ENCODE measurements at places on chromosomes 7 and 10.

GRCh38 chr7:132865366-132866143 lies 216.3 kb downstream of the CHCHD3 start:
- DNase-seq = no peak

DNA sequence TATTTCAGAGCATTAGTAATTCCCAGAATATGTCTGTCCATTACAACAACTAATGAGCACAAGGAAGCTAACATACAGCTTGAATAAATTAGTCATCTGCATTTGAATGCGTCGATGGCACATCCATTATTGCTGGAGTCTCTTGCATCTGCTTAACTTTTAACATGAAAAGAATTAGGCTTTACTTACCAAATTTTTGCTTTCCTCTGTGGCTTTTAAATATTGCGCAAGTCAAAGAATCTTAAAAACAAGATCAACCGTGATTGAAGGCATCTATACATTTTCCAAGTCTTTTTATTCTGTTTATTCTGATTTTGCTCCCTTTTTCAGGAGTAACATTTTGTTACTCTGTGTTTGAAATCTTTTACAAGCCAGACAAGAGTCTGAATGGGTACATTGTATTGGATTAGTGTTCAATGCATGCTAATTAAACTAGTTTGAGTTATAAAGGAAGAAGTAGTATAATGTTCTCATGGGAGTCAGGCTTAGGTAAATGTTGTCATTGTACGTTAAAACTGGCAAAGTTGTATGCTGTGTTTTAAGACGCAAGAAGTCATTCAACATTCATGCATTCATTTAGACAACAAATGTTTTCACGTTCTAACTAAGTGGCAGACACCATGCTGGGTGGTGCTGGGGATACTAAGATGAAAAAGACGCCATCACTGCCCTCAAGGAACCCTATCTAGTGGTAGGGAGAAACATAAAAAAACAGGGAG lies 4.0 kb upstream of the CACNB2 start:
- no peak for DNase-seq

DNA sequence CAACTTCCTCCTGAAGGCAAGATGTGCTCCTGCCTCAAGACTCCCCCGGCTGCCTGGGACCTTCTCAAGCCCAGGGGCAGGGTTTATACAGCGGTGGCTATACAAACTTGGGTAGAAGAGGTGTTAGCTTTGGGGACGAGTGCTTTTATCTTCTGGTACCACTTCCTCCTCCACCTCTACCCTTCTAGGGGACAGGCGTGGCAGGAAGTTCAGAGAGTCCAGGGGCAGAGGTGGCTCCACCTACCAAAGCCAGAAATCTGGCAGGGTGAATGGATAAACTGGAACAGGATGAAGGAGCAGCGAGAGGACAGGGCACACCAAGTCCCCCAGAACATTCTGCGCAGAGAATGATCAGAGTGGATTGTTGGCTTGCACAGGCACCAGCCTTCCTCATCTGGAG lies 24.0 kb upstream of the TM9SF3 start:
- DNase-seq = no peak

DNA sequence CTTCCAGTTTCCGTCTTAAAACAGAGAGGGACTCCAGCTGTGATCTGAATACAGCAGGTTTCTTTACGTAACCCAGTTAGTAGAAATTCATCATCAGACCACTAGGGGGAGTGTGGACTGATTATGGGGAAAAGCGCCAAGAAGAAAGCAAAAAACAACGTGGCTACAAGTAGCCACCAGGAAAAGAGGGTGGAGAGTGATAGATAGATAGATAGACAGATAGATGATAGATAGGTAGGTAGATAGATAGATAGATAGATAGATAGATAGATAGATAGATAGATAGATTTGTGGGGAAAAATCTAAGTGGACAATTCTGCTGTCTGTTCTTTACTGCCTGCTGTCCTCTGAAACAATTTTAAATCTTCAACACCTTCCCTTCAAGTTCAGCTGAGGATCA lies 12.7 kb upstream of the AKR1B10 start:
- DNase-seq = no peak

DNA sequence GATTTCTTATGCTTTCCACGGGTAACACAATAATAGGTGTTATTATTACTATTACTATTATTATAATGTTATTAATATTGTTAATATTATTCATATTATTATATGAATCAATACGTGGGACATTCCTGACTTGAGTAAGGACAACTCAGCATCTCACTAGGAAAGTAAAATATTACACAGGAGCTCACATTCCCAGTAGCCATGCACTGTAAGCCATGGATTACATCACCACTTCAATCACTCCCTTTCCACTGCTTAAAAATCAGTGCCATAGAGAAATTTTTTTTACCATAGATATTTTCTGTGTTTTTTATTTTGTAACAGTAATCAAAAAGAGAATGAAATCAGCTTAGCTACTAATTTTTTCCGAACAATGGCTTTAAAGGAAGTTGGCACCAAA lies 68.5 kb upstream of the DGKI start:
- no peak for DNase-seq

DNA sequence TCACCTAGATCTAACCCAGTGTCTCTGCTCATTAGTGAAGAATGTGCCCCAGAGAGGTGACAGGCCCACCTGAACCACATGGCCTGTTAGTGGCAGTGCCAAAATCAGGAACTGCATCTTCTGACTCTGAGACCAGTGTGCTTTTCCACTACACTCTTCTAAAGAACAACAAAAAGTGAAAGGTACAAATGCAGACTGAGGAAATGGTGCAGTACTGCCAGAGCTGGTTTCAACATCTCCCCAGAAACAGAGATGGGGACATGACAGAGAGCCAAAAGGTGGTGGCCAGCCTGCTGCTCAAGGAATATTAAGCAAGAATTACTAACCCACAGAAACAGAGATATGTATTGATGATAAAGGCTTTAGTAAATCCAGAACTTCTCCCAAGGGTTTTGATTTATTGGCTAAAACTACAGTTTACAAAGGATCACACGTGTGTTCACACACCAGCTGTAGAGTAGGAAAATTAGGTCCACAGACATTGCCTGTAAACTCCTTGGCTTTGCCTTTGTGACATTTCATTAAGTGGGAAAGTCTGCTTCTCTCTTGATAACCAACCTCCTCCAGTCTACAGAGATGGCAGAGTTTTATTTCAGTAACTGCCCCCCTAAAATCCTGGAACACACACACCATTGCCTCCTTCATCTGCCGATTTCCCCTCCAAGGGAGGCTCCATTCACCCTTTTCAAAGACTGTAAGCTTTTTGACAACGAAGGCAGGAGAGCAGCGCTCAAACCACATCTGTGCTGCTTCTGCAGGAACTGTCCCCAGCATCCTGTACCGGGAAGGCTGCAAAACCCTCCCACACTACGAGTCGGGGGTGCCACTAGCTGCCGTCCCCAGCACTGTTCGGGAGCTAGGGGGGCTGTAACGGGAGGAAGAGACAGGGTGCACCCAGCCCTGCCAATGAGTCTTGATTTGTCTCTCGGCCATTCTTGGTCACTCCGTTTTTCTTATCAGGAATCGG lies 29.8 kb downstream of the GSDME start:
- DNase-seq = no peak

- no peak for DNase-seq
These were observed 94.4 kb upstream of the KIAA1217 start for GRCh38 chr10:24114556-24114955.

Data from stimulated activated CD8-positive, alpha-beta memory T cell treated with anti-CD3 and anti-CD28 coated beads, Interleukin-2, amount 100 ng/mL, for 1 hour (primary cell).